ENCODE measurements at places on chromosomes 3 and 15. TPM values are rescaled to one million over a fixed set of nuclear protein-coding genes. Genes with fewer than 3 reads are reported as not detected.

The SPESP1 gene
- 6.0 TPM for polyA plus RNA-seq

The C3orf20 gene
- polyA plus RNA-seq = 0.25 TPM

The CHDH gene
- polyA plus RNA-seq = 8.3 TPM

The BLOC1S6 gene
- polyA plus RNA-seq = 43.2 TPM

The SCAANT1 gene
- 2.3 TPM for polyA plus RNA-seq

The SLC28A1 gene
- polyA plus RNA-seq = 6.4 TPM

The FANCI gene
- polyA plus RNA-seq = 39.4 TPM

The SLC24A5 gene
- 0.64 TPM for polyA plus RNA-seq

The CASR gene
- polyA plus RNA-seq = 23.5 TPM

The MLF1 gene
- 53.5 TPM for polyA plus RNA-seq

The DAZL gene
- polyA plus RNA-seq = not detected

The KCTD6 gene
- polyA plus RNA-seq = 37.6 TPM

The BDH1 gene
- 59.3 TPM for polyA plus RNA-seq

The CTXN2 gene
- polyA plus RNA-seq = 0.10 TPM

The GPR160 gene
- polyA plus RNA-seq = 24.6 TPM

The NPHP3 gene
- polyA plus RNA-seq = 69.4 TPM

The PARP15 gene
- 0.36 TPM for polyA plus RNA-seq

The GPR176 gene
- polyA plus RNA-seq = 16.4 TPM

The C2CD4B gene
- polyA plus RNA-seq = 0.94 TPM

The ACP3 gene
- 66.5 TPM for polyA plus RNA-seq

The CCDC54 gene
- 0.15 TPM for polyA plus RNA-seq

The STAC gene
- 9.2 TPM for polyA plus RNA-seq

The CFAP100 gene
- polyA plus RNA-seq = 1.5 TPM

The WDR72 gene
- 73.1 TPM for polyA plus RNA-seq

The FGF7 gene
- polyA plus RNA-seq = 10.3 TPM

The MYO5C gene
- 31.9 TPM for polyA plus RNA-seq

The CYP8B1 gene
- polyA plus RNA-seq = 1.5 TPM

The PTPN23 gene
- 31.5 TPM for polyA plus RNA-seq

The SI gene
- polyA plus RNA-seq = 0.05 TPM

The MAGEL2 gene
- 6.1 TPM for polyA plus RNA-seq

The HRH1 gene
- polyA plus RNA-seq = 2.1 TPM

The SKOR1 gene
- 0.48 TPM for polyA plus RNA-seq

The PLA2G4E gene
- 0.04 TPM for polyA plus RNA-seq

The MCF2L2 gene
- polyA plus RNA-seq = 2.0 TPM

The SST gene
- polyA plus RNA-seq = 0.99 TPM

The CRYGS gene
- 10.1 TPM for polyA plus RNA-seq

The CHRFAM7A gene
- polyA plus RNA-seq = 5.9 TPM

The LCTL gene
- polyA plus RNA-seq = 0.24 TPM

The CA12 gene
- polyA plus RNA-seq = 92.1 TPM

The ICE2 gene
- 93.7 TPM for polyA plus RNA-seq

The GCSAM gene
- polyA plus RNA-seq = 1.3 TPM

The CELSR3 gene
- 1.6 TPM for polyA plus RNA-seq

The PRTG gene
- polyA plus RNA-seq = 12.4 TPM

All from renal pelvis (tissue), 12 donors.